ENCODE measurements at places on chromosomes 2 and 18.

DNA sequence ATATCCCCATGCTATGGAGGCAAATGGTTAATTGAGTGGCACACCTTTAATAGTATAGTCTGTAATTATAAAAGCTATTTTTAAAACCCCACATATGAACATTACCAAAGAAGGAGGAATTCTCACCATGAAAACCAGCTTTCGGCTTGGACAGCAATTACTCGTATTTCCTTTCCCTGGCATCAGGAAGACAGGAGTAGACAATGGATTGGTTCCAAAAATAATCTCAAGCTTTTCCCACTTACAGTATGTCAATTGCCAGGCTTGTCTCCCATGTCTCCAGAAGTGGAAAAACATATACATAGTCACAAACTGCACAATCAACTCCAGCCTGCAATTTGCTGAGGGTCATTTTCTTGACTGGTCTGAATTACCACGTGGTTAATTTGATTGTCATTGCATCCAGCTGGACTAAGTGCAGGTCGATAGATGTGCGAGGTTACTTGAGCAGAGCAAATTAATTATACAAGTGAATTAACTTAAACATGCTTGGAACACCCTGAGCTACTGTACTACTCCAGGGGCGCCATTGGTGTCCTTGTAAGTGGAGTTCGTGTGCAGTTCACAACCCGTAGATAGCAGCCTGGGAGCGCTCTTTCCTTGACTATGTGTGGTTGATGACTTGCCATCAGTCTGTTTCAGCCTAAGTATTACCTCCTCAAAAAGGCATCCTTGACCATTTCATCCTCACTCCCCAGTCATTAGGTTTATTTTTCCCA lies 124.3 kb upstream of the PELI1 start:
- no peak for DNase-seq

GRCh38 chr18:616380-616995 lies 19.7 kb downstream of the CLUL1 start:
- no peak for DNase-seq

DNA sequence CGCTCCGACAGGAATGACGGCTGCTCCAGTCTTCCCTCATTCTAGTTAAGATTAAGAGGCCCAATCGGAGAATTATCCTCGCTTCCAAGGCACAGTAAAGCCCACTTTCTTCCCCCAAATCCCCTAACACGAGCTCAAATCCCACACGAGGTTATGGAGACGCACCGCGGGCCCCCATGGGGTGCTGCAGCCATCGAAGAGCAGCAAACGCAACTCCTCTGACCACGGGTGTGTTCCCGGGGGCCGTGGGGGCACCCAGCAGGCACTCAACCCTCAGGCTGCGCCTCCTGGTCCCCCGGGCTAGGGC lies 446 bp downstream of the COPS9 start:
- no peak for DNase-seq

- DNase-seq, result no peak
Observed at GRCh38 chr18:61602836-61603235, 269.6 kb downstream of the CDH20 start.

DNA sequence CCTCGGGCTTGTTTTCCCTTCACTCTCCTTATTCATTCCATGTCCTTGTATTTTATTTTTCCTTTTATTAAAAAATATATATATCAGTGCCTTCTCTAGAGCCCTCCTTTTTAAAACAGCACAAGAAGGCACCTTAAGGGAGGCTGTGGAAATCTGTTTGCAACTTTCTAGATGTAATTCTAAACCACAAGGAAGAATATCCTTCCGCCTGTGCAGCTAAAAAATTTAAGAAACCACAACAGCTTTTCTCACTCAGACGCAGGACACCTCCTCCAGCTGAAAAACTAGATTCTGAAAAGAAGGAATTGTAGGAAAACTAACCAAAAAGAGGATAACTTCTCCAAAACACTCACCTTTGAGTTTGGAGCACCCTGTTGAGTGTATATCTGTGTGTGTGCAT lies 142.2 kb downstream of the BCL11A start:
- DNase-seq, result no peak

GRCh38 chr2:196783431-196784094 lies 15.9 kb downstream of the GTF3C3 start:
- DNase-seq, result no peak

GRCh38 chr2:19036091-19036490 lies 322.3 kb downstream of the OSR1 start:
- no peak for DNase-seq

GRCh38 chr2:98114643-98115330 lies 27.8 kb downstream of the VWA3B start:
- no peak for DNase-seq

DNA sequence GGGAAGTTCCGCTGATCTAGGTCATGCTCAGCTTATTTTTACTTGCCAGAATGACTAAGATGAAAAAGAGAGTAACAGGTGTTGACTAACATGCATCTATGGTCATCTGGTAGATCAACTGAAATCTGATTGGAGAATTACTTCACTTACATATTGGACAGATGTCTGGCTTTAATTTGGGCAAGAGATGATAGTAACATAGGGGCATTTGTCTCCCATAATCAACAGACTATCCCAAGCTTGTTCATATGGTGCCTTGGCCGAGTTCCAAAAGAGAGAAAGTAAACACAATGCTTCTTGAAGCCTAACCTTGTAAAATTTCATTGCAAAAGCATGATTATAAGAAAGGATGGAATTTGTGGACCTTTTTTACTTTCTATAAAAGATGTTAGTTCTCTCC lies 503.7 kb downstream of the ADCYAP1 start:
- DNase-seq, result no peak

GRCh38 chr2:176128982-176129796 lies at the start of gene HOXD8:
HOXD8 (plus strand) TSS chr2:176129705; CDS start chr2:176130367, 662 bp downstream.
- no peak for DNase-seq

- peak; percentile 35 for DNase-seq
Observed at GRCh38 chr2:111121028-111121827, 514 bp downstream of the BCL2L11 start.

- DNase-seq, result no peak
Observed at GRCh38 chr2:206540757-206541156, 97.4 kb downstream of the ADAM23 start.

GRCh38 chr2:233082222-233082930 lies 22.2 kb downstream of the INPP5D start:
- DNase-seq, result no peak

DNA sequence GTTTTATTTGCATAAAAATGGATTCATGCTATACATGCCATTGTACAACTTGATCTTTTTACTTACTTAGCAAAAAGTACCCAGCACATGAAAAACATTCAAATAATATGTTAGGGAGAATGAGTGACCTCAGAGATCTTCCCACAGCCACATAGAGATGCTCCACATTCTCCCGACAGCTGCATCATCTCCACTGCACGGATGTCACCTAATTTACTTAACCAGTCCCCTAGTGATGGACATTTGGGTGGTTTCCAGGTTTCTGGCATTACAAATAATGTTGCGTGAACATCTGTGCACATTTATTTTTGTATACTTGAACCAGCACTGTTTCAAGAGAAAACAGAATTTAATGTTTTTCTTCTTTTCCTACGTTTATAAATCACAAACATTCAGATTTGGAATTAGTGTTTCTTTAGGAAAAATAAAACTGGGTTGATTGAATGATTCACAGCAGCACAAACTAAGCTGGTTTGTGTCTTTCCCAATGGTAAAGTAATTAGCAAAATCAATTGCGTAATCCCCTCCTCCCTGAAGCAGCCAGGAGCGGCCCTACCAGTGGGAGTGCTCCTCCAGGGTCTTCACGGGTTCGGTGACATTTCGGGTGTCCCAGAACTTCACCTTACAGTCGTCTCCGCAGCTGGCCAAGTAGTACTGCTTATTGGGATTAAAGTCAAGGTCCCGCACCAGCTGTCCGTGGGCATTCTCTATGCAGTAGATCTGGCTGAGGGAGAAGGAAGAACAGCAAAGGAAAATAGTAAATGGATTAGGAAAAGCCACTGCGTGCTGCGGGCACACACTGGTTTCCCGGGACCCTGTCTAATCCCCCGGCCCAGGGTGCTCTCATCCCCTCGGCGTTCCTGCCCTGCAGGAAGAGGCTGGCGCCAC lies 183.9 kb downstream of the EIPR1 start:
- DNase-seq, result no peak

DNA sequence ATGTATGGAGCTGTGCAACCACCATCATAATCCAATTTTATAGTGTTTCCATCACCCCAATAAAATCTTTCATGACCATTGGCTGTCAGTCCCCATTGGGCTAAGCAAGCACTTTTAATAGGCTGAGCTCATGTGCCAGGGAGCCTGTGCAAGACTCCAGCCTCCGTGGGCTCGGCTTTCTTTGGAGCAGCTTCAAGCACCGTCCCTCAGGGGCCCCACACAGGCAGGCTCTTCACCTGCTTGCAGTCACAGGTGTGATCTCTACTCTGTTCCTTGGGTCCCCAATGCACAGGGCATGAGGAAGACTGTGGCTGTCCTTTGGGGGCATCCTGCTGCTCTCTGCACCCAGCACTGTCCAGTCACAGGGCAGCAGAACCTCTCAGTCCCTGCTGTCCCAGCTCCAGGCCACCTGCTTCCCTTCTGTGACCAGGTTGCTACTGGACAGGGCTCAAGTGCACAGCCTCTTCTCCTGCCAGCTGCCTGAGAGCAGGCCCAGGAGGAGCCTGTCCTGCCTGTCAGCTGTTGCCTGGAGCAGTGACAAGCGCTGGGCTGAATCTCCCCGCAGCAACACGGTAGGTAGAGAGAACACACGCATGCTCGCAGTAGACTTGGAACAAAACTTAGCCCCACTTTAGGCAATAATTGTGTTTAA lies 40.7 kb upstream of the TMEM131 start:
- DNase-seq, result no peak

GRCh38 chr2:30708491-30709290 lies 98.6 kb downstream of the CAPN13 start:
- no peak for DNase-seq

DNA sequence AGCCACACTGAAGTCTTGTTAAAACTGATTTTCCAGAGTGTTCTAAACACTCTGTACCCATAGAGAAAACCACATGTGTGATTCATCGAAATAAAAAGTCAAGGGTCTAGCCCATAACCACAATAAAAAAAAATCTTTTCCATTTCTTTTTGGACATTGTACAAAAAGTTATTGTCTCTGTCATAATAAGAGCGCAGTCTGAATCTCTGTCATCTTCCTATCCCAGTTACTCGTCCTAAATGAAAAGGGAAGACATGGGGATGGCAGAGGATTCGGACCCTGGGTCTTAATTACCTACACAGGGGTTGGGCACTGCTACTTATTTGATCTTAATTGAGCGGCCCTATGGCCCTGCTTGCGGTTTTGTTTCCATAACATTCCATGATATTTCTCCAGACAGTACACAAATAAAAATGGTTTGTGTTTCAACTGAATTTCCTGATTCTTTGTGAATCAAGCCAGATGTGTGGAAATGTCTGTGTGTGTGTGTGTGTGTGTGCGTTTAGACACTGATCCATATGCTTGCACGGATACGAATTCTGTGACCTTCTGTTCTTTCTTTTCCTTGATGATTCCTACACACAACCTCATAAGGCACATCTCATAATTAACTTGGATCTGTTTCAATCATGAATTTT lies 133.4 kb upstream of the SPATS2L start:
- no peak for DNase-seq

DNA sequence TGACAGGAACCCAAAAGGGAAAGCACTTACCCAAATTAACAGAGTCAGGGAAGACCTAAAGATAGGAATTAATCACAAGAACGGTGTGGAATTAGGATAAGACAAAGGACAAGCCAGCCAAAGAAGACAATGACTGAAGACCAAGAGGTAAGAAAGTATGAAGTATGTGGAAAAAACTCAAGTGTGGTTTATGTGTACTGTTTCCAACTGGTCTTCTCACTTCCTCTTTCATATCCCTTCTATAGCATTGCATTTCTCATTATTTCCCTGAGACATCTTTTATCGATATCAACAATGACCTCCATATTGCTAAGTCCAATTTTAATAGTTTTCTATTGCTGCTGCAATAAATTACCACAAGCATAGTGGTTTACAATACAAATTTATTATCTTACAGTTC lies 313.5 kb upstream of the SLC39A10 start:
- no peak for DNase-seq

DNA sequence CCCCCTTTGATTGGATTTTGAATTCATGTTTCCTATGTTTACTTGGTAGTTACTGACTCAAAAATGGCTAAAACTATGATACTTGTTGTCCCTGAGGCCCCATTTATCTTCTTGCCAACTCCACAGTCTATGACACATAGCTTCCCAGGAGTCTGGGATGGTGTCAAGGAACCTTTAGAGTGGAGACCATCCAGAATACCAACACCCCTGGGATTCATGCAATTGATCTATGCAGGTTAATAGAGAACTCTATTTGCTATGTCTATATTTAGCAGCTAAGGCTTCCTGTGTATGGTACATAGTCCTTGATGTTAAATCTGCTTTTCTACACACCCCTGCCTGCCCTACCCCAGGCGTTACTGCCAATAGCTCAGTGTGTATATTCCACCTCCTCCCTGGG lies 218.5 kb upstream of the HDAC4 start:
- DNase-seq, result no peak

GRCh38 chr2:123448801-123449200 lies 576.3 kb upstream of the CNTNAP5 start:
- no peak for DNase-seq

- no peak for DNase-seq
Observed at GRCh38 chr2:2877427-2877826, 500.2 kb downstream of the EIPR1 start.

DNA sequence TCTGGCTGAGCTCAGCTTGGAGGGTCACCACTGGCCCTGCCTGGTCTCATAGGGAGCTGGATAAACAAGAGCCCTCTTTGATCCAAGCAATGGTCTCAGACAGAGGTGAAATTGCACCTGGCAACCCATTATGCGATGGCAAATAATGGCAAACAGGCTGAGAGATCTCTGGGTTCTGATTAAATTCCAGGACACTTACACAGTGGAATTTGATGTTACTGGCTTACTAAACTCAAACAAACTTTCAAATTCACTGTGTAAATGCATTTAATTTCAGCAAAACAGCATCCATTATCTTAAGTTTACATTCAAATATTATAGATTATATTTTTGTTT lies 19.5 kb upstream of the STAT4 start:
- no peak for DNase-seq

DNA sequence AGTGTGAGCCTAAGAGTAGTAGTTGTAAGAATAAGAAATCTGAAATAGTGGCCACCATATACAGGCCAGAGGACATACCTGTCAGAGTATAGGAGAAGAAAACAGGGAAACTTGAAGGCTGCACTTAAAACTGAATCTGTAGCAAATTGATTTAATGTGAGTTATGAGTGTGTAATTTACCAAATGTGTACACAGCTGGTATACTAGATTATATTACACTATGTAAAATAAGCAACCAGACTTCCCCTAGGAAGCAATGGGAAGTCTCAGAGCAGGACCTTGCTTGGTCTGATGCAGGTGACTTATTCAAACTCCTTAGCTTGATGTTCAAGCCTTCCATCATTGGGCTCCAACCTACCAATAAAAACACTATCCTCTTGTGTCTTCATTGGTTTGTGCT lies 17.3 kb upstream of the EPC2 start:
- DNase-seq, result no peak
